ENCODE measurements at places on chromosomes 1 and 21.

- DNase-seq: no peak
Observed at GRCh38 chr1:3905953-3906671, 6.0 kb upstream of the C1orf174 start.

DNA sequence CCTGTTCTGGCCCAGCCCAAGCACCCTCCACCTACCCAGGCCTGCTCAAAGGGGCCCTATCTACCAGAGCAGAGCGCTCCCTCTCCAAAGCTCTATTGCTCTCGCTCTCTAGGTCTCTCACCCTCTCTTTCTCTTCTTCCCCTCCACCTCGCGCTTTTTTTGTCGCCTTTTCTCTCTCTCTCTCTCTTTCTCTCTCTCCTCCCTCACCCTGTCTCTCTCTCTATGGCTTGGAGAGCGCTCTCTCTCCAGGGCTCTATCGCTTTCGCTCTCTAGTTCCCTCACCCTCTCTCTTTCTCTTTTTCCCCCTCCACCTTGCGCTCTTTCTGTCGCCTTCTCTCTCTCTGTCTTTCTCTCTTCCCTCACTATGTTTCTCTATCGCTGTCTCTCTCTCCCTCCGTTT is 3.4 kb upstream of the ZNF678 start:
- no peak for DNase-seq

GRCh38 chr1:246772686-246773085 is 48.5 kb downstream of the SCCPDH start:
- DNase-seq: no peak

DNA sequence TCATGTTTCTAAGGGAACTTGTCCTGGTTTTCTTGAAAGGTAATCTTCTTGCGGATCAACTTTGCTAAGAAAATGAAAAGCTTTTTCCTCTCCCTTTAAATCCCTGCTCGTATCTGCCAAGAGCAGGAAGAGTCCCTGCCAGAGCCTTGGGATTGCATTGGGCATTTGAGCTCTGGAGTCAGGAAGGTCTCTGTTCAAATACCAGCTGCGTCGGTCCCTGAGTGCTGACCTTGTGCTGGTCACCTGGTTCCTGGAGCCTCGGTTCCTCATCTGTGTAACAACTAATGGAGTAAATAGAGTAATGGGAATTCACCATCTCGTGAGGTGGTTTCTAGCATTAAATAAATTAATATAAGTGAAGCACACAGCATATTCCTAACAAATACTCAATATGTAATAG is 274.6 kb upstream of the TMEM51 start:
- no peak for DNase-seq

GRCh38 chr21:30990514-30991262 is 47.6 kb downstream of the KRTAP19-8 start:
- DNase-seq: no peak

DNA sequence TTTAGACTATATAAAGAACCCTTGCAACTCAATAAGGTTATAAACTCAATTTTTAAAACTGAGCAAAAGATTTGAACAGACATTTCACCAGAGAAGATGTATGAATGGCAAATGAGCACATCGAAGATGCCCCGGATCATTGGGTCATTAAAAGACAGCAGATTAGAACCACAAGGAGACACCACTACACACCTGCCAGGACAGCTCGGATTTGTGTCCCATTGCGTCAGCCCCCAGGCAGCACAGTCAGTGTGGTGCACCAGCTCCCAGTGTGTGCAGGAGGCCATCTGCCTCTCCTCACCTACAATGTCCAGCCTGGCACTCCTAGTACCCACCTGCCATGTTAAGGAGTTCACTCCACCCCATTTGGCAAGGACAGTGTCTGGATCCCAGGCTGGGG is 61.1 kb upstream of the LRP8 start:
- no peak for DNase-seq

DNA sequence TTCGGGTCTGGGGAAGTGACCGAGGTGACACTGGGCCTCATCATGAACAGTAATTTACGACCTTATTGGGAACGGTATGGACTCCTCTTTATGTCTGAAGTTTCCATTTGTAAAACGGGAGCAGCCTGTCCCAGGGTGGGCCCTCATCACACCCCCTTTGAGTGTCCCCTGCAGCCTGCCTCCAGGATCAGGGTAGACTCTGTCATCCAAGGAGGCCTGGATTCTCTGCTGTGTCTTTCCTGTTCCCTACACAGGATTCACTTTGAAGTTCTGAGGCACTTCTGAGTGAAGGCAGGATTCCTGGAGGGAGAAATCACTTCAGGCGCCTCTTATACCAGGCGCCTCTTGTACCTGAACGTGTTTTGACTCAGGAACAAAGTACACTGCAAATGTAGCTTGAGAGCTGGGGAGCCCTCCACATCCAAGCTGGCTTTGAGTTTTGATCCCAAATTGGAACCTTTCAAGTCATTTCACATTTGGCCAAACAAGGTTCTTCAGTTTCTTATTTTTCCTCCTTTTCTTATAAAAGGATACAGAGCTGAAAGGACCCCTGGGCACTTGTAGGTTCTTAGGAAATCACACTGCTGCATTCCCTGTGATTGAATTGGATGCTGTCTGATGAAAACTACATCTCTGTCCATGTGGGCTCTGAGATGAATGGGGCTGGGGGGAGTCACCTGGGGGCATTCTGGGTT is 106.0 kb downstream of the SUSD4 start:
- no peak for DNase-seq

- DNase-seq: peak; percentile 51
Observed at GRCh38 chr1:202162047-202162417, 1.6 kb upstream of the PTPN7 start.

DNA sequence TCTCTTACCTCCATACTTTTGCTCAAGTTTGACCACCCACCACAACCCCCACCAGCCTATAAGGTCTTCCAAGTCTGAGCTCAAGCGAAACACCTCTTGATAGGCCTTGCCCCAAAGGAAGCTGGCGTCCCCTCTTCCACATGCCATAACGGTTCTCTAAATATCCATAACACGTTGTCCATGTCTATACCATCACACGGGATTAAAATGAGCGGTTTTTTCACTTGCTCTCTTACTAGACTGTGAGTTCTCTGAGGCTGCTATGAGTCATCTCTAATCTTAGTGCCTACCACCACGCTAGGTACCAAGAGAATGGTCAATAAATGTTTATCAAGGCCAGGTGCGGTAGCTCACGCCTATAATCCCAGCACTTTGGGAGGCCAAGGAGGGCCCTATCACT is 41.0 kb downstream of the WASF2 start:
- no peak for DNase-seq

GRCh38 chr1:234893359-234893724 is 235.3 kb downstream of the TOMM20 start:
- DNase-seq: no peak

DNA sequence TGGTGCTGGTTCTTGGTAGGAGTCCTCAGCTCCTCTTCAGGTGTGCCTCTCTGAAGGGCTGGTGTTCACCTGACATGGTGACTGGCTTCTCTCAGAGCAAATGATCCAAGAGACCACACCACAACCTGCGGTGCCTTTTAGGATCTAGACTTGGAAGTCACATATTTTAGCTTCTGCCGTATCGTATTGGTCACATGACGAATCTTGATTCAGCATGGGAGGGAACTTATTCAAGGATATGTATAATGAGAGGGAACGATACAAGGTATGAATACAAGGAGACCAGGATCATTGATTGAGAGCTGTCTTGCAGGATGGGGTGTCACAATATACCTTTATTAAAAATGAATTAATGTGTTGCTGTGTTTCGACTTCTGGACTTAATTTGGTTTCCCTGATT is 58.0 kb downstream of the RAP1A start:
- no peak for DNase-seq
